IPS-NIHi11 (cell line): ENCODE measurements at places on chromosomes 16 and 17.

GRCh38 chr17:36862116-36862920 lies 75.0 kb upstream of the LHX1 start:
- no peak for DNase-seq

DNA sequence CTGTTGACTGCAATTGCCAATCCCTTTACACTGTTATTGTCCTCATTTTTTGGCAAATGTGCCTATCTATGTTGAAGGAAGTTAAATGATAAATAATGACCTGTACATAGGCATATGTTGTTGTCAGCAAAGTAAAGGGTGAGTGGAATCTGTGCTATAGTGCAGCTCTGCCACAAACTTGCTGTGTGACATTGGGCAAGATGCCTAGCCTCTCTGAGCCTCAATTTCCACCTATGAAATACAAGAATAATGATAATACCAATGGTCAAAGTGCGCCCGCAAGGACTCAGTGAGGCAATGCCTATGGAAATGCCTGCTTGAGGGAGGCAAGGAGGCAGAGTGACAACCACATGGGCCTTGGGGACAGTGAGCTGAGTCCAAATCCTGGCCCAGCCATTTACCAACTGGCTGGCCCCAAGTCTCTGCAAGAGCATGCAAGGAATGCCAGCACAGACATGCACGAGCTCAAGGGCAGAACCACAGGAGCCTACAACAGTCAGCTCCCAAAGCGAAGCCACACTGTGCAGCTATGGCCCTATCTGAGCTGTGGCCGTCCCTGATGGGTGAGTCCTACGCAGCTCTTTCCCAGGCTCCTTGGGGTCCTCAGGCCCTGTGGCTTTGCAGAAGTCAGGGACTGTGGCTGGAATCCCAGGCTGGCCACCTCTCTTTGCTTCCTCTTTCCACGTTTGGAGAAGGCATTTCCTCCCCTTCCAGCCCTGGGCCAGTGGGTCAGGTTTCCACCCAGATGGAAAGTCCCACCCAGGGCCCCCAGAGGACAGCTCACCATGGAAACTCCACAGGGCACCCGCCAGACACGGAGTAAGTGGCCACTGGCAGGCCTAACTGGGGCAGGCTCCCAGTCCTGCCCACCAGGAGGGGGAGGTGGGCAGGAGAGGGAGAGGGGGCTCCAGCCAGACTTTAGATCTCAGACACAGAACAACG lies 82.1 kb downstream of the ZNF423 start:
- no peak for DNase-seq

DNA sequence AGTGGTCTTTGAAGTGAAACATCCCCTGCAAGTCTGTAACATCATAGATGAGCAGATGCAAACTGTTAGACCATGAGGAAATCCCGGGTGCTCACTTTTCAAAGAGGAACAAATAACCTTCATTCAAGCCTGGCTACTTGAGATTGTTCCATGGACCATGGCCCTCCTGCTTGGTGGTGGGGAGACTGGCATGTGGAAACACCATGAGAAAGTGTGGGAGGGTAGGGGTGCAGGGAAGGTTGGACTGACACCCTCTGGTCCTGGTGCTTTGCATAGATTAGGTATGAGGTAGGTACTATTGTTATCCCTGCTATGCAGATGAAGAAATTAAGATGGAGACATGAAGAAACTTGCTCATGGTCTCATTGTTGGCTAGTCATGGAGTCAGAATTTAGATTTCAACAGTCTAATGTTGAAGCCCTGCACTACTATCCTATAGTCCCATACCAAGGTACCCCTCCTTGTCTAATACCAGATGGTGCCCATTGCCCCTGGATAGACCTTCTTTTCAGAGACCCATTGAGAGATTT lies 59.0 kb downstream of the SPACA3 start:
- no peak for DNase-seq

DNA sequence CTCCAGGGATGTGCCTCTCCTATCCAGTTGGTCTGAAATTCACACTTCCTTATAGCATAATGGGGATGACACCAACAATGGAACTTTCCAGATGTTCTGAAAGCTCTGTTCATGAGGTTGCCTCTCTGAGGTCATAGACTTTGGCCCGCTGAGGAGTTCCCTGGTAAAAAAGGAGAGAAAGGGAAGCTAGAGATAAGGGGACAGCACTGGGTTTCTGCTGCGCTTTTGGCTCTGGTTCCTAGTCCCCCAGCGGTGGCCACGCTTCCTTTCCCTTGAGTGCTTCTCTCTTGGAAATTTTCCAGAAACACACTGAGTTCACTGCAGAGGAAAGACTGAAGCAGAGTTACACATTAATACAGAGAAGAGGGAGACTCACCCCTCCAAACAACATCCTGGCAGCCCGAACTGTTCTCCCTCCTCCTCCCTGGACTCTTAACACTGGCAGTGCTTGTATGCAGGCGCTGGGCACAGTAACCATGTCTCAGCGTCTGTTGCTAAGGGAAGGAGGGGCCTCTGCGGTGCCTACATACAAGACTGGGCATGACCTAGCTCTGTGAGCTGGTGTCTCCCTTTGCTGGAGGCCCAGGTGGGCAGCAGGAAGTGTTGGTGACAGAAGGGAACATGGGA lies at the start of gene DNAH3:
TSS of gene DNAH3 (minus strand) at position 472 of the 627 bp plus-strand sequence. CDS start 527 bp downstream, outside the sequence.
- DNase-seq: no peak

DNA sequence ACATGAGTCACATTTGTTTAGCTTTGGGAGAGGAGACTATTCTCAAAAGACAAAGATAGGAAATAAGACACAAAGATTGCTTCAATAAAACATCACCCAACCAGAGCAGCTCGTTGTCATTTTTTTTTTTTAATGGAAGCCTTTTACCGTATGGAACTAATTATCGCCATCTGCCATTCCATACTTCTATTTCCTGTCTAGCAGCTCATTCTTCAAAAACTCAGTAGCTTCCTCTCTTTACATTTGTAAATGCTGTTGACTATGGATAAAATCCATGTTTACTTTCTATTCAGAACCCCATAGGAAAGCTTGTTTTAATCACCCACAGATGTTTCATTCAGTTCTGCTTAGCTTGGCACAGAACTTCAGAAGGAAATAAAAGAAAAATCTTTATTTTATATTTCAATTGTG lies 110.0 kb upstream of the PSMD7 start:
- no peak for DNase-seq

GRCh38 chr16:149024-149660 lies 3.3 kb upstream of the HBZ start:
- DNase-seq: no peak

DNA sequence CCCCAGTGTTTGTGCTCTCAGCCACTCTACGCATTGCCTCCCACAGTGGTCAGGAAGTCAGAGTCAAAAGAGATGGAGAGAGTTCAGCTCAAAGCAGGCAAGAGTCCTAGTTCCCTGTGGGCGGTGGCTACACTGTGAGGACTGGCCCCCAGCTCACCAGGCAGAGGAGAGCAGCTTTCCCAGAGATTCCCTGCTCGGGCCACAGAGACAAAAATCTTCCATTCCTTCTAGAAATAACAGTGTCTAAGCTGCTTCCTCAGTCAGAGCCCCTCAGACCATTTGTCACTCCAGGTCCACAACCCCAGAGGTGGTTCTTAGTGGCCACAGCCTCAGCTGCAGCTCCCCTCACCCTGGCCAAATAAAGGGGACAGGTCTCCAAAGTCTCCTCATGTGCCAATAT lies 263.0 kb upstream of the RPL38 start:
- DNase-seq: no peak

- DNase-seq: no peak
These were observed 15.7 kb downstream of the RHBDF2 start for GRCh38 chr17:76485569-76485968.

DNA sequence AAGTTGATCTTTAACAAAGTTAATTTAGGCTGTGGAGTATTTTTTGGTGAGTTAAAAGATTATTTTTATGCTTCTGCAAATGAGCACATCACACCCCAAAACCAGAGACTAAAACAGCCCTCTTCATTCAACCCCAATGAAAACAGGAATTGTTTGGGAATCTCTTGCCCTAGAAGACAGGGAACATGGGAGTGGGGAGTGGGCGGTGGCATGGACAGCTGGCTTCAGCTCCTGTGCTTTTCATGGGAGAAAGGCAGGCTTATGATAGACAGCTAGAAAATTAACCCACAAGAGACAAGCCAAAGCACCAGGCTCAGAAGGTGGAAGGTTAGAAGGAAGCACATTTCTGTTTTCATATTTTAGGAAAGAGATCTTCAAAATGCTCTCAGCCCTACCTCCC lies 19.2 kb downstream of the GRIN2A start:
- no peak for DNase-seq

GRCh38 chr17:10268005-10268404 lies 69.6 kb upstream of the GAS7 start:
- DNase-seq: no peak

DNA sequence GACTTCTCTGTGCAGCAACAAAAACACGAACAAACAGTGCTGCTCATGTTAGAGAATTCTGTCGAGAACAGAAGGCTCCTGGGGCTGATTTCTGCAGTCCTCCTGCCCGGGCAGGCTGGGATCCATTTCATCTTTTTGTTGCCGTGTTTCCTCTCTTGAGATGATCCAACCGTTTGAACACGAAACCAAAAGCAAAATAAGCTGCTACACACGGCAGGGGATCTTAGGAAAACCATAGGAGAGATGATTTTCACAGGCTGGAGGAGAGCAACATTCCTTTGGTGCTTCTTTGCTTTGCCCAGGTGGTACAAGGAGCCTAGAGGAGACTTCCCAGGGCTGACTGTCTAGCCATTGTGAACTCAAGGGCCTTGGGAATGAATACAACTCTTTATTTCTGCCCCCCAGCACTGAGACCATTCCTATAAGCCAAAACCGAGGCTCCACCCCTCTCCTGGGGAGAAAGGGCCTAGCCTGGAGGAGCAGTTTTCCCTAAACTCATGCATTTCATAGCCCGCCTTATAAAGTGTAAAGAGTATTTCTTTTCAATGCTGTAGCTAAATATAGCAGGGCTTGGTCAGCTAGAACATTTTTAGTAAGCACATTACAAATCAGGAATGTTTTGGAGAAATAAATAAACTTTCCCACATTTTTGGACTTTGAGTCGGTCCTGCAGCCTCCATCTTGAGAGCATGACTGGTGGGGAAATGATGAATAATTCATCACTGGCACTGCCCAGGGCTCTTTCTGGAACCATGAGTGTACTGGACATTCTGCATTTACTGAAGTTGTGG lies 7.7 kb downstream of the FOXL1 start:
- DNase-seq: no peak

GRCh38 chr16:19001788-19002187 lies 18.1 kb downstream of the TMC7 start:
- DNase-seq: no peak

DNA sequence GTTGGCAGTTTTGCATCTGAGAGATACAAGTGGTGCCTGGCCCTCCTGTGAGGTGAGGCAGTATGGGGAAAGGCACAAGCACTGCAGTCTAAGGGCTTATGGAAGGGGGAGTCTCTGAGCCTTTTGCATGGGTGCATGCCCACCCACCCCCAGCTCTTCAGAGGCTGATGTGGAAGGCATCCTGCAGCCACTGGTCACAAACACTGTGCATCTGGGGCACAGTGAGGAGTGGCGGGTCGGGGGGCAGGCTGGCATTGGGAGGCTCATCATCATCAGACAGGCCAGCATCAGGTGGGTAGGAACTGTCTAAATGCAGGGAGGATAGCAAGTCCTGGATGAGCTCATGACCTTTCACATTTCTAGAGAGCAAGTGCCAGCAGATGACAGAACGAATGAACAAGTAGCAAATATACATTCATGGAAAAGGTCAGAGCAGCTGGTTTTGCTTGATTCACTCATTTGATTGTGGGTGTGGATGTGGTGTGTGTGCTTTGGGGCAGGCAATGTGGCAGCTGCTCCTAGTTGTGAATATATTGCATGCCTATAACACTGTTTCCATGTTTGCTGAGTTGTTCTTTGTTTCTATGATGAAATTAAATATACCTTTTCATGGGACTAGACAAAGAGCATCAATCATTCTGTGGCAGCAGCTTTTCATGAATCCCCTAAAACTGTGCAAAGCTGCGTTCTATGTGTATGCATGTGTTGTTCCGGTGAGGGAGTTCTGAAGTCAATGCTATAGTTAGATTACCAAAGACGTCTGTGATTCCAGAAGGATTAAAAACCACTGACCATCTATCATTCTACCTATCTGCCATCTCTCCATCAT lies 29.2 kb downstream of the TRIM25 start:
- no peak for DNase-seq

GRCh38 chr16:11880007-11880406 lies 28.7 kb upstream of the RSL1D1 start:
- DNase-seq: no peak

- DNase-seq: no peak
These were observed 15.0 kb upstream of the SPHK1 start for GRCh38 chr17:76369379-76369778.

GRCh38 chr16:50388496-50388895 lies 19.7 kb upstream of the BRD7 start:
- no peak for DNase-seq

DNA sequence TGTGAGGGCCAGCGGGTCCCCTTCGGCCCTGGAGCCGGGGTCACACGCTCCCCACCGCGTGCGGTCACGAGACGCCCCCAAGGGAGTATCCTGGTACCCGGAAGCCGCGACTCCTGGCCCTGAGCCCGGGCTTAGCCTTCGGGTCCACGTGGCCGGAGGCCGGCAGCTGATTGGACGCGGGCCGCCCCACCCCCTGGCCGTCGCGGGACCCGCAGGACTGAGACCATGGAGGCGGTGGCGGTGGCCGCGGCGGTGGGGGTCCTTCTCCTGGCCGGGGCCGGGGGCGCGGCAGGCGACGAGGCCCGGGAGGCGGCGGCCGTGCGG lies at the start of gene NAGLU:
TSS of gene NAGLU (plus strand) at position 194 of the 324 bp plus-strand sequence. CDS start at position 226, 32 bp downstream.
- peak; percentile 99 for DNase-seq

GRCh38 chr17:45315648-45316433 lies 979 bp downstream of the MAP3K14 start:
- DNase-seq: no peak

GRCh38 chr17:40068917-40069750 lies 6.4 kb downstream of the THRA start:
- DNase-seq: no peak

GRCh38 chr17:13957636-13958035 lies 111.7 kb upstream of the COX10 start:
- DNase-seq: no peak

DNA sequence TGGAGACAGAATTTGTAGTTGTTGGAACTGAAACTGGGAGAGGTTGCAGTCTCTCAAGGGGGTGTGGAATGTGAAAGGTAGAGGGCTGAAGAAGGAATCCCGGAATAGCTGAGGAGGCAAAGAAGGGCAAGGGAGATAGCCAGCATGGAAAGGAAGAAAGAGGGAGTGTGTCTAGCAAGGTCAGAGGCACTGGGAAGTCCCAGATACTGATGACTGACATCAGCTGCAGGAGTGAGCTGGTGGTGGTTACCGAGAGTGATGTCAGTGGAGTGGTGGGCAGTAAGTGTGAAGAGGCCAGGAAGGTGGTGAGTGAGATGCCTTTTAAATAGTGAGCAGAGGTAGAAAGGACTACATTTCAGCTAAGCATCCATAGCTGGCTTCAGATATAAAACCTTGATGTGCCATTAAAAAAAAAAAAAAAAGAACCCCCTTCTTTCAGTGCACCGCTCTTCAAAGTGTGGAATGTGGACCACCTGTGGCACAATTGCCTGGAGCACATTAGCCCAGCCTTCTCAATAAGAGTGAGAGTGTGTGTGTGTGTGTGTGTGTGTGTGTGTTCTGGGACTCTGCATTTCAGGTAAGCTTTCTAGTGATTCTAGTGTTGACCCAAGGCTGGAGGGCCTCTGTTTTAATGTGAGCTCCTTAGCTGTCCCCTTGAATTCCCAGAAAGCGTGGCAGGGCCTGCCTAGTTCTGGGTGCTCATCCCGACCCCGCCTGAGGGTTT lies 8.5 kb downstream of the PRMT7 start:
- DNase-seq: no peak

GRCh38 chr16:89919535-89920406 lies 1.1 kb downstream of the MC1R start:
- DNase-seq: no peak

- no peak for DNase-seq
These were observed 66.8 kb upstream of the RASL10B start for GRCh38 chr17:35664685-35665084.

- no peak for DNase-seq
These were observed 120.3 kb upstream of the CHMP6 start for GRCh38 chr17:80871341-80871740.
